ENCODE measurements at places on chromosomes 4 and X.
A peak's percentile ranks its signal among the peaks of the same experiment; 100 is the strongest.

- no peak for DNase-seq
These were observed 790.0 kb downstream of the PCDH18 start for GRCh38 chr4:136742333-136742732.

DNA sequence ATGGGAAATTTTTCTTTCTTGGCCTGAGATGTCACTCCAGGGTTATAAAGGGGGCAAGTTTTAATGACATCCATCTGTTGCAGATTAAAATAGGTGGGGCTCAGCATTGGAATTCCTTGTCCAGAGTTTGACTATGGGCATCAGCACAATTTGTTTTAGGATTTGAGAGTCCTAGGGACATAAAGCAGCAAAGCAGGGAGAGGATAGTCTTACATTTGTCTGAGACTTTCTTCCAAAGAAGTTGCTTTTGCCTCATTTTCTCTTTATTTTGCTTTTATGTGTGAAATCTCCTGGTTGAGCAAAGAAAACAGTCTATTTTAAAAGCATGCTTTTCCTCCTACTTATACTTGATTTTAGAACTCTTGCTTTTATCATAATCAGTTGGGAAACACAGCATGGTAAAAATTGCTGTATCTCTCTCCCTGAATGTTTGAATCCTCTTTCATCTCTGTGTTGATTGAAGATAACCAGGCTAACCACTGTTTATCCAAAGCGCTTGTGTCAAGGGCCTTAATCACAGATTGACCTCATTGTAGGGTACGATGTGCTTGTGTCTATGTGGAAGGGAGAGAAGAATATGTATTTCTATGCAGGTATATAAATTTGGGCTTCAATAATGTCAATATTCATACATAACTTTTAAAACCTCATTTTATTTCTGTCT is 121.5 kb downstream of the ANK2 start:
- DNase-seq: no peak

- no peak for DNase-seq
These were observed 11.5 kb upstream of the TXLNG start for GRCh38 chrX:16774746-16775145.

GRCh38 chrX:40154250-40154852 is 56.6 kb upstream of the BCOR start:
- DNase-seq: no peak

- no peak for DNase-seq
These were observed 19.0 kb upstream of the NHS start for GRCh38 chrX:17355976-17356375.

DNA sequence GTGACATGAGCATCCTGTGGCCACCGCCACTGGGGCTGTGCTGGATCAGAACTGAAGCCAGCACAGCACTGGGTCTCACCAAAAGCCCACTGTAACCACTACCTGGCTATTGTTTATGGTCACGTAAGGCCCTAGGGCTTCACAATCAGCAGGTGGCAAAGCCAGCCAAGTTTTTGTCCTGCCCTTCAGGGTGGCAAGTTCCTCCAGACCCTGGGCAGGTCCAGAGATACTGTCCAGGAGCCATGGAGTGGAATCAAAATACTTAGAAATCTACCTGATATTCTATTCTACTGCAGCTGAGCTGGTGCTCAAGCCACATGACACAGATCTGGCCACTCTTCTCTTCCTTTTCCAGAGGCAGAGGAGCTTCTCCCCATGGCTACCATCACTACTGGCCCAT is 121.2 kb upstream of the CXXC4 start:
- no peak for DNase-seq

GRCh38 chr4:10107111-10108091 is 9.2 kb downstream of the WDR1 start:
- DNase-seq: no peak

DNA sequence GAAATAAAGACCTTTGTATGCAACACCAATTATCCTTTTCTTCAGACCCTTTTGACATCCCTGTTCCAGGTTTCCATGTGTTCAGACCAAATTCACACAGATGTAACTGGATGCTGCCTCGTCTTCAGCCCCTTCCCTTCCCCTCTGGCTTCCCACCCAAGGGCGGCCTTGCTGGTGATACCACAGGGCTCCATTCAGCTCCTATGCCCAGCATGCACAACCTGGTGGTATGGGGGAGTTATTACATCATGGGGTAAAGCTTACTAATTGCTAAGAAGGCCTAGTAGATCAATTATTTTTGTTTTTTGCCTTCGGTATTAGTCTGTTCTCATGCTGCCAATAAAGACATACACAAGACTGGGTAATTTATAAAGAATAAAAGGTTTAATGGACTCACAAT is 317.0 kb upstream of the CXXC4 start:
- no peak for DNase-seq

- DNase-seq: no peak
These were observed 369.5 kb upstream of the SMIM31 start for GRCh38 chr4:164384416-164384815.

- no peak for DNase-seq
These were observed 35.9 kb upstream of the GRPEL1 start for GRCh38 chr4:7103607-7104365.

DNA sequence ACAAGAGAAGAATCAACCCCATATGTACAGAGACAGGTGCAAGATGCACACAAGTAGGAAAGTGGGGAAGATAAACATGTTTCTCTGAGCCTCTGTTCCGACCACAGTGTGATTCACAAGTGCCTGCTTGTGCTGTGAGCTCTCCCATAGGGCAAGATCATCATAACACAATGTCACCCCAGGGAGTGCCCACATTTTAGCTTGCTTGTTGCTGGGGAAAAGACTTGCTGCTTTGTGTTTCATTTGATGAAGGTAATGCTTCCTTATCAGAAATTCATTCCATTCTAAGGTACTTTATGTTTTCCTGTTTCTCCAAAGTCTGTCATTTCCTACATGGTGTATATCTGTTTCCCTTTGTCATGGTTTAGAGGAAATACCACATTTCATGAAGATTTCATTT is 304.5 kb upstream of the DIPK2B start:
- DNase-seq: no peak

DNA sequence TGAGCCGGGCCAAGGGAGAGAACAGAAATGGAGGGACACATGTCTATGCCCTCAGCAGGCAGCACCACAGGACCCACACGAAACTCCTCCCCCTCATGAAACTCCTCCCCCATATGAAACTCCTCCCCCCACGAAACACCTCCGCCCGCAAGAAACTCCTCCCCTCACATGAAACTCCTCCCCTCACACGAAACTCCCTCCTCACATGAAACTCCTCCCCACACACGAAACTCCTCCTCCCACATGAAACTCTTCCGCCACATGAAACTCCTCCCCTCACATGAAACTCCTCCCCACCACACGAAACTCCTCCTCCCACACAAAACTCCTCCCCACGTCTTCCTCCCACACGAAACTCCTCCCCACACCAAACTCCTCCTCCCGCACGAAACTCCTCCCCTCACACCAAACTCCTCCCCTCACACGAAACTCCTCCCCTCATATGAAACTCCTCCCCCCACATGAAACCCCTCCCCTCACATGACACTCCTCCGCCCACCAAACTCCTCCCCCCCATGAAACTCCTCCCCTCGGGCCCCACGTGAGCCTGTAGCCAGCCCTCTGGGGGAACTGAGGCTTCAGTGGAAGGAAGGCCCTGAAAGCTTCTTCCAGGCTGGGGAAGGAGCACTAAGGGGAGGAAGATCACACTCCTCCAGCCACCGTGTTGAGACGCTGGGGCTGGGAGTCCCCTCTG is 15.2 kb downstream of the ADRA2C start:
- DNase-seq: no peak

- no peak for DNase-seq
These were observed 229.9 kb upstream of the AFF2 start for GRCh38 chrX:148270499-148270898.

DNA sequence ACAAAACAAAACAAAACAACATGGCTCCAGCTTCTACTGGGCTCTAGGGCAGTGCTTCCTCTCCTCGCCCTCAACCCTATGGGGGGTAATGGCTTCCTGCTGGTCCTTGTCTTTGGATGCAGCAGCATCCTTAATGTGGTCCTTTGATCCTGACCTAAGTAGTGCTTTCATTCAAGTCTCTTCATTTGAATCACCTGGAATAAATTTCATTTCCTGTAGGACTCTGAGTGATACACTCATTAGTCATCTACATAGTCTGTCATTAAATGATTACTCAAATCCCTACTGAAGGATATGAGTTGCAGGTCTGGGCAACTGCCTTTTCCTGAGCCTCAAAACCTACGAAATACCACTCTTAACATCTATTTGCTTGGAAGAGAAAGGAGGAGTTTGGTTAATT is 54.5 kb downstream of the RHOH start:
- DNase-seq: no peak

DNA sequence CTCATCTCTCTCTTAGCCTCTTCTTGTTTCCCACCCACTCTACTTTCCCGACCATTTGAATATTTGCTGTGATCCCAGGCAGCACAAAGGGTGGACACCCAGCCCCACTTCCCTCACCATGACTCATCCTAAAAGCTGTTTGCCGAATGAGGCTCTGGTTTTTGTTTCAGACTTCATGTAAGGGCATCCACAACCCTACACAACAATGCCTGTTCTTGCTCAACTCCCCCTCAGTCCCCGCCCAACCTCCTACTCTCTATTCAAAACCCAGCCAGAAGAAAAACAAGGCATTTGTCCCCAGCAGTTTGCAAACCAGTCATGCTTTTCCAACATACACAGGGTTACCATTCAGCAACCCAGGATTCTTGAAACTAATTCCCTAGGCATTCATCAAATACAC is 516.5 kb upstream of the CNKSR2 start:
- DNase-seq: no peak

DNA sequence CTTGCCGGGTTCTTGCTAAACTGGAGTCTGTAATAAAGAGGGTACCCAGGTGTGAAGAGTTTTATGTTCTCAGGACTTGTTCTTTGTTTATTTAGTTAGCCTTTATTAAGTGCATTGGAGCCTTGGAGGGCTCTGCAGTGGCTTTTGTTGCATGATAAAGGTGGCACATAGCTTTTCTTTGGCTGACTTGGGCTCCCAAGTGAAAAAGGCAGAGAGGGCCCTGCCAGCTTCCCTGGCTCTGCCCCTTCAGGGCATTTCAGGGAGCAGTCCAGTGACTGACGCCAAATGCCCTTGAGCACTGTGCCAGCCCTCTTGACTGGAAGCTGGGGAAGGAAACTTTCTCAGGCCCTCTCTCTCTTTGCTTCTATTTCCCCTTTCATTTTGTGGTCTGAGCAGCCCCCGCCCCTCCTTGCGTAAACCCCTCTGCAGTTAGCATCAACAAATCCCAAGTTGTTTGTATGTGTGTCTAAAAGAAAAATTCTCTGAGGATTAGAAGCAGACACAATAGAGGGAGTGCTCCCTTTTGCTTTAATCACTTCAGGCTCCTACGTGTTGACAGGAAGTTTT is 152.2 kb downstream of the NHS start:
- DNase-seq: no peak

DNA sequence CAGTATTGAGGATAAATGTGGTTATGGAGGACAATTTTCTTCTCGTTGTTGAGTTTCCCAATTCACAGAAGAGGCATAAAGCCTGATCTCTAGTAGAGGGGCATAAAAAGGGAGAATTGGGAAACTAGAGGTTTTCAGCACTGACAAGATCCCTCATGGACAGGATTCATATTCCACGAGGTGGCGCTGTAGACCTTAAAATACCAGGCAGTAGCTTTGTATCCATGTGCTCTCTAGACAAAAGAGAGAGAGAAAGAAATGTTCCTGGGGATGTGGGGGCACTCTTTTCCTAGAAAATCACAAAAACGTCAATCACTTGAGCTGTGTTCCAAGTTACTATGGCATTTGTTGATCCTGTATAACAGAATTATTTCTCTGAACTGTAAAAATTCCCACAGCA is 128.3 kb downstream of the MAGEE1 start:
- peak; percentile 9 for DNase-seq

GRCh38 chrX:109954955-109955354 is 48.0 kb upstream of the TMEM164 start:
- DNase-seq: no peak

DNA sequence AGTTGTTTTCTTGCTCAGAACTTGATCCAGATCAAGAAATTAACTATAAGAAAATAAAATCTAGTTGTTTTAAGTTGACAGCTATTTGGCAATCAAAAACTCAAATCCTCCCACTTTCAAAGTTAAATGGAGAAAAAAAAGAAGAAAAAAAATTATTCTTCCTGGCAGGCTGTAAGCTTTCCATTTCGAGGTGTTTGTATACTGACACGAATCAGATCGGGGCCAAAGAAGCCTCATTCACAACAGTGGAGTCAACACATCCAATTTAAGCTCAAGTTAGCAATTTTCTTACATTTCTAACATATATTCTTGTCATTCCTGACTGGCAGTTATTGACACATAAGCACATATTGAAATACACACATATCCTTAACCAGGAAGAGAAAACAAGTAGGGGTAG is 119.4 kb downstream of the UNC5C start:
- no peak for DNase-seq

DNA sequence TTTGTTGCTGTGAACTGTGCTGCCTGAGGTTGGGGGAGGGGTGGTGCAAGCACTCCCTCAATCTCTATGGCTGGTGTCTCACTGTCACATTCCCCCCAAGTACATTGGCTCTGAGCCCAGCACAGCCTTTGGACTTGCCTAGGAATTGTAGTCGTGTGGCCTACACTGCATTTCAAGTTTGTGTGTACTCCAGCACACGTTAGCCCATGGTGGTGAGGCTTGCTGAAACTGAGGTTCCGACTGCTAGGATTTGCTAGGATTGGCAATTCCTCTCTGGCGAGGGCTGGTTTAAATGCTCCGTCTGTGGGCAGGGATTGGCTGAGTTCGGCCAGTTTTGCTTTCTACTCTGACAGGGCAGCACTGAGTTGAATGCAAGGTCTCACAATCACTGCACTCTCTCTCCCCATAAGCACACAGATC is 121.7 kb upstream of the CXXC4 start:
- DNase-seq: no peak

DNA sequence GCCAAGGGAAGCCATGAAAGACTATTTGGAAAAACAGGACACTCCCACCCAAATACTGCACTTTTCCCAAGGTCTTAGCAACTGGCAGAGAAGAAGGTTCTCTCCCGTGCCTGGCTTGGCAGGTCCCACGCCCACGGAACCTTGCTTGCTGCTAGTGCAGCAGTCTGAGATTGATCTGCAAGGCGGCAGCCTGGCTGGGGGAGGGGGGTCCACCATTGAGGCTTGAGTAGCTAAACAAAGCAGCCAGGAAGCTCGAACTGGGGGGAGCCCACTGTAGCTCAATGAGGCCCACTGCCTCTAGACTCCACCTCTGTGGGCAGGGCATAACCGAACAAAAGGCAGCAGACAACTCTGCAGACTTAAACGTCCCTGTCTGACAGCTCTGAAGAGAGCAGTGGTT is 91.3 kb upstream of the TRPC5OS start:
- no peak for DNase-seq

GRCh38 chrX:151178746-151179145 is 2.4 kb downstream of the GPR50 start:
- no peak for DNase-seq
